Astrocyte of the spinal cord (primary cell): ENCODE measurements at places on chromosomes 2 and 18.
A peak's percentile ranks its signal among the peaks of the same experiment; 100 is the strongest.

- DNase-seq = no peak
Measured at GRCh38 chr2:37902991-37903390, 22.1 kb upstream of the RMDN2 start.

DNA sequence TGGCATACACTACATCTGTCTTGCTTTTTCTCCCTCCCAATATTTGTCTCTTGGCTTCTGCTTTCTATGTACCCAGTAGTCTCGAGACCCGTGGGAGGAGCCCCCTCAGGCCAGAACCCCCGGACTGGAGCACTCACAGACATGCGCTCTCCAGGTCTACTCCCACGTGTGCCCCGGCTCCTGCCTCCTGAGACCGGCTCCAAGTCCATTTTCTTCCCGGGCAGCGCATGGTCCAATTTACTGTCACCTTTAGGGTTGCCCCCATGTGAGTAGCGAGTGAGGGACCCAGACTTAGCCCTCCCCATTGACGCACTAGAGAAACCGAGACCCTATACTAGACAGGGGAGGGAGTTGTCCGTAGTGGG lies 11.8 kb upstream of the TEX51 start:
- no peak for DNase-seq

DNA sequence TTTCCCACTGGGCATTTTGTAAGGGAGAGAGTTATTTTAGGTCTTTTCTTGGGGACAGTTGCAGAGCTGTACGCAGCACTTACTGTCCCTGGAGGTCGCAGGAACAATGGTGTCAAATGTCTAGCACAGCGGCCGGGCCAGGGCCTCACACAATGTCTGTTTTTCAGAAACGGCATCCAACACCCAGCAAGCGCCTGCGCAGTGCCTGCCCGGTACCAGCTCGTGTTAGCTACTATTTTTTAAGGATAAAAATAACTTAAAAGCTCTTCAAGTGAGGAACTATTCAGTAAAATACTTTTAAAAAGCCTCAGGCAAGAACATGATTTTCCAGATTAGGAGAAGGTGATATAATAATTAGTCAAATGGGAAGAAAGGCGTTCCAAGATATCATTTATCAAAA lies 90.0 kb downstream of the MBP start:
- no peak for DNase-seq

GRCh38 chr2:31137211-31138036 lies 816 bp downstream of the GALNT14 start:
- DNase-seq = peak; percentile 0

DNA sequence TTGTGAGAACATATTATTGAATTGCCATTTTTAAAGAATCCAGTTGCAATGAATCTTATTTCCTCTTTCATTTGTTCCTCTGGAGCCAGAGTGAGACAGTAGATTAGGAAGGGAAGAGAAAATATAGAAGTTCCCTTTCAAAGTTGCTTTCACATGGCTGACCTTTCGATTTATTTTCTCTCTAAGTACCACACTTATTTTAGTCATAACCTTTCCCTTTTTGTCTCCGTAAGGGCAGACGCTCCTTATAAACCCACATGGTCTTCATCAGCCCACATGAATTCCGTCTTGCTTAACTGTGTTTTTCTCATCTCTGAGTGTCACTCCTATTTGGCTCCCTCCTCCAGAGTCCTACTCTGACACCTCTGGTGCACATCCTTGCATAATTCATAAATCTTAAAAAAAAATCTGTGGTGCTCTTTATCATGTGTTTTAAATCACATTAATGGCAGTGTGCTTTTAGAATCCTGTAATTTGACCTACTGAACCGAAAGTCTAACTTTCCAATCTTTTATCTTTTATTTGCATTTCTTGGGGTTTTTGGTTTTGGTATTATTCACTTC lies 38.5 kb upstream of the ZNF396 start:
- peak; percentile 15 for DNase-seq

- no peak for DNase-seq
Measured at GRCh38 chr2:223882715-223883114, 45.3 kb upstream of the AP1S3 start.

- DNase-seq = peak; percentile 84
Measured at GRCh38 chr18:59249199-59249774, 24.0 kb downstream of the RAX start.

GRCh38 chr18:26960911-26961310 lies 95.4 kb upstream of the AQP4 start:
- no peak for DNase-seq

GRCh38 chr2:197254776-197255530 lies 55.6 kb downstream of the ANKRD44 start:
- DNase-seq = no peak
